Cardiac ventricle fibroblast (primary cell): ENCODE measurements at places on chromosomes 7 and 10. TPM values are rescaled to one million over a fixed set of nuclear protein-coding genes. Genes with fewer than 3 reads are reported as not detected.

CNNM1 gene
- 0.05 and 0.06 TPM in 2 replicates for total RNA-seq

SPDYE16 gene
- total RNA-seq = 0.75 TPM in 1 of 2 replicates, not detected in the other

MYOZ1 gene
- 0.12 TPM in 1 of 2 replicates, not detected in the other for total RNA-seq

GDF10 gene
- 0.12 and 0.15 TPM in 2 replicates for total RNA-seq

SPACDR gene
- total RNA-seq = 0.44 and 5.0 TPM in 2 replicates

VAX1 gene
- total RNA-seq = not detected in 2 replicates

MYH16 gene
- total RNA-seq = not detected in 2 replicates

GJD4 gene
- not detected in 2 replicates for total RNA-seq

GSTO2 gene
- 0.25 and 0.54 TPM in 2 replicates for total RNA-seq

SPDYE2 gene
- not detected in 2 replicates for total RNA-seq

SPDYE9 gene
- total RNA-seq = not detected in 2 replicates

R3HCC1L gene
- 5.0 and 10.0 TPM in 2 replicates for total RNA-seq

PRF1 gene
- total RNA-seq = not detected in 2 replicates

UNCX gene
- not detected in 2 replicates for total RNA-seq

RBM17 gene
- 27.2 and 30.0 TPM in 2 replicates for total RNA-seq

HOXA5 gene
- total RNA-seq = not detected in 2 replicates

TUBB8 gene
- total RNA-seq = not detected in 2 replicates

MACC1 gene
- not detected in 2 replicates for total RNA-seq

BAZ1B gene
- total RNA-seq = 36.3 and 37.9 TPM in 2 replicates

TEX36 gene
- total RNA-seq = not detected in 2 replicates

FBXL13 gene
- total RNA-seq = 1.00 and 4.4 TPM in 2 replicates

RHOBTB1 gene
- 8.9 and 15.3 TPM in 2 replicates for total RNA-seq

FZD8 gene
- total RNA-seq = 2.4 TPM in 2 replicates

NAT16 gene
- not detected in 2 replicates for total RNA-seq

DYNC1I1 gene
- total RNA-seq = 1.6 and 1.9 TPM in 2 replicates

PON1 gene
- total RNA-seq = not detected in 2 replicates

KLHDC10 gene
- total RNA-seq = 12.5 and 23.0 TPM in 2 replicates
